ENCODE measurements at places on chromosomes 4 and X. TPM values are rescaled to one million over a fixed set of nuclear protein-coding genes. Genes with fewer than 3 reads are reported as not detected.

DNA sequence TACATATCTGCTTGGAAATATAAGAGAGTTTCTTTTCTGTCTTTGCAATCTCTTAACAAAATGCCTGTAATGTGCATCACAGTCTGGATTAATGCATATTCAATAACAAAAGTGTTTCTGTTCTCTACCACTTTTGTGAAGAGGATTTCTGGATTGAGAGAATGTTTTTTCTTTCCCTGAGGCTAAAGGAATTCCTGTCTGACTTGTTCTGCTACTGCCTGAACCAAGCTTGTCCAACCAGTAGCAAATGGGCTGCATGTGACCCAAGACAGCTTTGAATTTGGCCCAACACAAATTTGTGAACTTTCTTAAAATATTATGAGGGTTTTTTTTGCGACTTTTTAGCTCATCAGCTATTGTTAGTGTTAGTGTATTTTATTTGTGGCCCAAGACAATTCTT, 1133.9 kb downstream of the SH3BGRL start:
- DNase-seq: no peak

- no peak for DNase-seq
Measured at GRCh38 chrX:109990582-109991276, 12.2 kb upstream of the TMEM164 start.

- DNase-seq: no peak
Measured at GRCh38 chr4:11611868-11612267, 183.2 kb upstream of the HS3ST1 start.

GRCh38 chr4:176883681-176884418, 91.1 kb upstream of the VEGFC start:
- DNase-seq: no peak

GRCh38 chr4:110064934-110065333, 133.5 kb downstream of the ELOVL6 start:
- DNase-seq: no peak

CLNK gene
- total RNA-seq: not detected

LRBA gene
- 113 TPM for total RNA-seq

SPARCL1 gene
- total RNA-seq: 0.11 TPM

Data from Karpas-422 (cell line).